ENCODE measurements at places on chromosomes 4 and X.

GRCh38 chr4:34183926-34184325 is 2060.4 kb downstream of the ARAP2 start:
- DNase-seq, result no peak

GRCh38 chrX:37331546-37331945 is 17.6 kb upstream of the PRRG1 start:
- no peak for DNase-seq

DNA sequence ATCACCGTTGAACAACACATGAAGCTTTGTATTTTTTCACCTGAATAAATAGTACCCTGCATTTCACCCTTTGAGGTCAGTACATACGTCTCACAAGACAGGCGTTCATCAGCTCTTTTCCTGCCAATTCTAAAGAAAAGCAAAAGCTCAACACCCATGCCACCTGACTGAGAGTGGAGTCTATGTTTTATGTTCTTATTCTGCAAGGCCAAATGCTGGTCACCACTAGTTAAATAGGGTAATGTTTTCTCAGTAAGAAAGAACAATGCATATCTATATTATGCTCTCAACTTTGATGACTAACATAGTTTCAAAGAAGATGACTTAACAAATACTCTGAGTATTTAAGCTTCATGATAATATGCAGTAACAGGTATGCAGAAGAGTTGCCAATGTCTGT is 336.3 kb upstream of the BMP3 start:
- no peak for DNase-seq

- no peak for DNase-seq
Measured at GRCh38 chr4:108166441-108167315, 2.1 kb downstream of the LEF1 start.
